GM13976 (cell line): ENCODE measurements at places on chromosomes 2 and 18.

- peak; percentile 53 for DNase-seq
Measured at GRCh38 chr2:85584857-85585780, 888 bp downstream of the VAMP5 start.

- no peak for DNase-seq
Measured at GRCh38 chr2:237020090-237020489, 65.6 kb upstream of the COPS8 start.

GRCh38 chr2:37742286-37742685, 70.8 kb upstream of the CDC42EP3 start:
- no peak for DNase-seq

GRCh38 chr2:35501076-35501475, 854.5 kb upstream of the CRIM1 start:
- DNase-seq, result no peak

- DNase-seq, result no peak
Measured at GRCh38 chr2:10297959-10298531, 4.7 kb upstream of the HPCAL1 start.

DNA sequence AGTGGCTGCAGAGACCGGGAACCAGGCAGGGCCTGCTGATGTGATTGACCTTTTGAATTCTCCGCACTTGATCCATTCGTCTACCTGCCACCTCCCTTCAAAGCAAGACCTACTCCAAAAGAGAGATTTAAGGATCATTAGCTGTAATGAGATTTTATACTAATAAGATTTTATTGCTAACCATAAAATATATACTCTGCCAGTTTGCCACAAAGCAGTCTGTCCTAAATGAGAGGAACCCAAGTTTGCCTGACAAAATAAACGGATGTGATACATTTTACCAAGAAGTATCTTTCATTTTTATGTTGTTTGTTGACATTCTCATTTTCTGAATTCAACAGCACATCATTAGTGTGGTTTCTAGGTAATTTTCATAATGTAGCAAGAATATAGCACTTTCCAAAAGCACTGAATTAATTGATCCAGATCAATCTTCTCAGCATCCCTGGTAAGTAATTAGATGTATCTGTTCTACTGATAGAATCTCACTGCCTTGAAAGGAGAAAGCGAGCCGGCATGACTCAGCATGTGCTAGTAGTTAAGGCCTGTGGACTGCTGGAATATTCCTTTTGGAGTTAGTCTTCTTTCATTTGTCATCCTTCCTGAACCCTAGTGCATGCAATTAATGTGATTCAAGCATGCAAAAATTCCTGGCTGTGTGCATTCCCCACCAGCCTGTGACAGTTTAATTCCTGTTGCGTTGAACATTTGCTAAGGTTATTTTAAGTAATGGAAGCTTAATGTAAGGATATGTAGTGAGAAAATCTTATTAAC, 128.5 kb downstream of the ARL6IP6 start:
- no peak for DNase-seq

GRCh38 chr2:176582176-176582575, 312.9 kb downstream of the MTX2 start:
- no peak for DNase-seq

- DNase-seq, result no peak
Measured at GRCh38 chr2:41399437-41400087, 648.3 kb upstream of the PKDCC start.

GRCh38 chr2:178211943-178212342, 17.6 kb downstream of the OSBPL6 start:
- DNase-seq, result no peak
